ENCODE measurements at places on chromosomes 2 and 18.

- no peak for DNase-seq
These were observed 92.2 kb upstream of the MBOAT2 start for GRCh38 chr2:9095690-9096089.

- DNase-seq, result no peak
These were observed 30.4 kb downstream of the ANKRD44 start for GRCh38 chr2:197280015-197280702.

- no peak for DNase-seq
These were observed 16.0 kb downstream of the PDCD1 start for GRCh38 chr2:241842620-241843211.

GRCh38 chr18:40962784-40963183 is 992.2 kb upstream of the PIK3C3 start:
- no peak for DNase-seq

DNA sequence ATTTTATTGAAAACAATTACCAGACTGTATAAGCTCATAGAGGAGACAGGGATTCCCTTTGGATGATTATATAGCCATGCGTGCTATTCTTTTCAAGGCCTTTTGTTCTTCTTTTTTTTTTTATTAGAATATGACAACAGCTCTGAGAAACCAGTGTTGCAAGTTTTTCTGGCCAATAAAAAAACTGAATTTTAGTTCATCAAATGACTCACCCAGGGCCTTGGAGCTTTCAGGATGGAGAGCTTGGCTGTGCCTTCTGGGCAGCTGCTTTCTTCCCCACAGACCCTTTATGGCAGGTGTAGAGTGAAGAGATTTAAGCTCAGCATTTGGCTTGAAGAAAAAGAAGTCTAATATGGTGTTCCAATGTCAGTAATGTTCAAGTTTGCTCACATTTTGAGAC is 497.9 kb upstream of the FANCL start:
- no peak for DNase-seq

GRCh38 chr2:150046810-150047209 is 440.7 kb downstream of the RND3 start:
- DNase-seq, result no peak

DNA sequence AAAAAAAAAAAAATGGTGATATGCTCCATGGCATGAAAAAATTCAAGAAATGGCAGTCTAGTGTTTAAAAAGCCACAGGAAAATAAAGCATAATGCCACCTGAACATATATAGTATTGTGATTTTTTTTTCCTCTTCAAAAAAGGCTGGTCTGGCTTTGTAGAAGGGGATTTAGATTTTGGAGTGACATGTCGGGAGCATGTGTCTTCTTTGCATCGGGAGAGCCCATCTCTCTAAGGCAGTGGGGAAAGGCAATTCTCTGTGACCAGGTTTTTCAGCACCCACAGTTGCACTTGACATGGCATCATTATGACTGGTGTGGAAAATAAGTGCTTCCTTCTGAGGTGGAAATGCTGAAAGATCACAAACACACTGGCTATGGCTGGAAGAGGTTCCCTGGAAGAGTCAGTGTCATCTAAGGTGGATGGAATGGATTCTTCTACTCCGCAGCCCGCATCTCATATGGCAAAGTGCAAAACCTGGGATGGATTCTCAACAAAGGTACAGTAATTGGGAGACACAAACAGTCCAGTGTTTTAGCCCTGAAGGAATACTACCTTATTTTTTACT is 172.5 kb downstream of the AGAP1 start:
- peak; percentile 71 for DNase-seq

DNA sequence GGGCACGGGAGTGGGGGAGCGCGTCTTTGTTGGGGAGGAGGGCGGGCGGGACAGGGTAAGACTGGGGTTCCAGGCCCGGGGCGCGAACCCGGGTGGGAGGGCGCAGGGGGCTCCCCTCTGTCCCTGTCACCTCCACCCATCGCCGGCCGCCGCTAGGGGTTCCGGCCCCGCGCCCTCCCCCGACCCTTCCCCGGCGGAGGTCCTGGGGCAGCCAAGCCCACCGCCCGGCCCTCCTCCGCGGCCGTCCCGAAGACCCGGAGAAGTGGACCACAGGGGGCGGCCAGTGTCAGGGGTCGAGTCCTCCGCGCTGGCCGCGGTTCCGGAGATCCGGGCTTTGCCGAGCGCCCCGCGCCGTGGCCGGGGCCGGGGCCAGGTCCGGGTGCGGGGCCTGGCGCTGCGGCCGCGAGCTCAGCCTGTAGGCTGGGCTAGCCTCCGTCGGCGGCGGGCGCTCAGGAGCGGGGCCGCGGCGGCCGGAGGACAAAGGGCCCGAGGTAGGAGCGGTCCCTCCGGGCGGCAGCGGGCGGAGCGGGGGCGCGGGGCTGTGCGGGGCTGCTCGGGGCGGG is 16.6 kb upstream of the E2F6 start:
- no peak for DNase-seq

DNA sequence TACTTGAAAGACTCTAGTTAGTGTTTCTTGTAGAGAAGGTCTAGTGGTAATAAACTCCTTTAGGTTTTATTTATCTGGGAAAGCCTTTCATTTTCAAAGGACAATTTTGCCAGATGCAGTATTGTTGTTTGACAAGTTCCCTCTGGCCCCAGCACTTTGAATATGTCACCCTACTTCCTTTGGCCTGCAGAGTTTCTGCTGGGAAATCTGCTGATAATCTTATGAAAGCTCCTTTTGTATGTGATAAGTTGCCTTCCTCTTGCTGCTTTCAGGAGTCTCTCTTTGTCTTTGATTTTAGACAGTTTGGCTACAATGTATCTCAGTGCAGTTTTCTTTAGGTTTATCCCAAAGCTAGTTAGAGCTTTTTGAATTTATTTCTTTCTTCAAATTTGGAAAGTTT is 106.2 kb upstream of the L3MBTL4 start:
- no peak for DNase-seq

DNA sequence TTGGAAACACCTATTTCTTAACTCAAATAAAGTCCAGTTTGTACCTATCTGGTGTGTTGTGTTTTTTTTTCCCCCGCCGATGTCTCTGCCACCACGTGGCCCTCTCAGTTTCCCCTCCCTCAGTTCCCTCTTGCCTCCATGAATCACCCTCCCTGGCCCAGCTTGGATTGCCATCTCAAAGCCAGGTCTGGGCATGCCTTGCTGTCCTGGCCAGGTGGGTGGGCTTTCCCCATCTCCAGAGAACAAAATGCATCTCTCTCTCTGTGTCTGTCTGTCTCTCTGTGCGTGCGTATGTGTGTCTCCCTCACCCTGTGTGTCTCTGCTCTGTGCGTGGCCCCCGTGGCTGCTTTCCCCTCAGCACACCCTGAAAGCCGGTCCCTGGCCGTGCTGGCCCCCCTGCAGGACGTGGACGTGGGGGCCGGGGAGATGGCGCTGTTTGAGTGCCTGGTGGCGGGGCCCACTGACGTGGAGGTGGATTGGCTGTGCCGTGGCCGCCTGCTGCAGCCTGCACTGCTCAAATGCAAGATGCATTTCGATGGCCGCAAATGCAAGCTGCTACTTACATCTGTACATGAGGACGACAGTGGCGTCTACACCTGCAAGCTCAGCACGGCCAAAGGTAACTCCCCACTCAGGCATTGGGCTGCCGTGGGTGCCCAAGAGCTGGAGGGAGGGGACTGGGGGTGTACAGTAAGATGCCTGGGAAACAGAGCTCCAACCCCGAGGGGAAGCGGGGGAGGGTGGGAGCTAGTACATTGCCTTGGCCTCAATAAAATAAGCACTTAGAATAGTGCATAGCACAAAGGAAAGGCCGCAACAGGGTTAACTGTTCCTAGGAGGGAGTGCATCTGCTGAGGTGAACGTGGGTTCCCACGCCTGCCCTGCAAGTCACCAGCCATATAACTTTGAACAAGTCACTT is 31.6 kb upstream of the GMPPA start:
- no peak for DNase-seq

DNA sequence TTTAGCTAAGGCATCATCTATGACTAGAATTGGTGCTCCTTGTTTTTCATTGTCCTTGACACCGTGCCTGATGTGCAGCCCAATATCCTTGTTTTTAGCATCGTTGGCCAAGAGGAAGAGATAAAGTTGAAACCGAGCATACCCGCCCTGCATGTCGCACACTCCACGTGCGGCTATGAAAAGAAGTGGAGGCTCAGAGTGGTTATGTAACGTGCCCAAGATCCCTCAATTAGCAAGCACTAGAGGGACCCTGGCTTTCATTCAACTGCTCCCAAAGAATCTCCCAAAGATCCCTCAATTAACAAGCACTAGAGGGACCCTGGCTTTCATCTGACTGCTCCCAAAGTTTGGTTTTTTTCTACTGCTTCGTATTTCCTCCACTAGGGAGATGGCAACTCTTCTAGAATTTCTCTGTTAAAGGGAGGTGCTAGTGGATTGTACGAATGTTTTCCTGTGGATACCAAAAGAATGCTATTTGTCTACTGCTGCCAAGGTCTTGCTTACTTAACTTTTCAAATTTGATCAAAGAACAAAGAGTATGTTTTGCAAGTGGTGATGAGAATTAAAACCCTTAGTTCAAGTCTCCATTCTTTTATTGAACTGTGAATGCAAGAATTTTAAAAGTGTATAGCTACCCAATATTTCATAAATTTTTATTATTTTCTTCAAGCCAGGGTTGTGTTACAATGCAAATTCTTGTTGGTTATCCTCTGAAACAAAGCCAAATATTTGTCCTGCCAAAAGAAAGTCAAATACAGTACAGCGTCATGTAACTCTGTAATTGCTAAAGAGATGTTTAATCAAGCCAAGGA is 92.1 kb downstream of the AOX1 start:
- no peak for DNase-seq

DNA sequence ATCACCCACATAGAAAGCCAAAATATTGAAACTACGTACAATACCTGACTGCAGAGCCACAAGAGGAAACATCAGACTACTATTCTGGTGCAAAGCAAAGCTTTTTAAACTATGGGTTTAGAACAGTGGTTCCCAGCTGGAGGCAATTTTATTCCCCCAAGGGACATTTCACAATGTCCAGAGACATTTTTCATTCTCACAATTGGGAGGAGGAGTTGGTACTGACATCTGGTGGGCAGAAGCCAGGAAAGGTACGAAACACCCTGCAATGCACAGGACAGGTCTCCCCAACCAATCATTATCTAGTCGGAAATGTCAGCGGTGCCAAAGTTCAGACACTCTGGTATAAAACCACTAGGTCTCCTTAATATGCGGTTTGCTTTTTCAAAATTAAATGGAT is 88.4 kb upstream of the ARL5A start:
- no peak for DNase-seq

DNA sequence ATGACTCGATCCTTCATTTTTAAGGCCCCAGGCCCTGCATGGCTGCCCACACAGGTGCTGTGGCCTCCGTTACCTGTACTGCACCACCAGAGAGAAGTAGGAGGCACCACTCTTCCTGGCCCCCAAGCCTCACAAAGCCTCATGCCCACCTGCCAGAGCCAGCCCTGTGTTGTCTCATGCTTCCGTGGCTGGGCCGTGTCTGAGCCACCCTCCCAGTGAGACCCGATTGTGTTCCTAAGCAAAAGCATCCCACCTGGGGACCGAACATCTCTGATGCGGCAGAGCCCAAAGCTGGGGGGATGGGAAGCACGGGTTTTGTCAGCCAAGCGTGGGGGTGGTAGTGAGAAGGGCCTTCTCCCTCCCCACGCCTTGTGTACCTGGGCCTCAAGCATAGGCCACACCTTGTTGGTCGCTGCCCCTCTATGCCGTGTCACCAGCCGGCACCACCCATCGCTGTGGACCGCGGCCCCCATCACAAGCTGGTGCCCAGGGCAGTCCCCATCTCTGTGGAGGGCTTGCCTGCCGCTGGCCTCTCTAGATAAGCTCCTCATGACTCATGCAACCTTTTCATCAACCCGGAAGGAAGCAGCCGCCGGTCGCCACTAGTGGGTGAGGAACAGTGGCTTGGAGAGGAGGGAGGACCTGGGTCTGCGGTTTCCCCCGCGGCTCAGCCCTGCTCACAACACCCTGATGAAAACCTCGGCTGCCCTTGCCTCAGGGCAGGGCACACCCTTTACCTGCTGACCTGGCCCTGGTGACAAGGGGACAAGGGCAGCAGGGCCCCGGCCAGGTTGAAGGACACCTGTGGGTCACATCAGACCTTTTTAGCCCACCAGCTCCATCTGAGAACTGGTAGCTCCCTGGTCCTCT is 2.7 kb upstream of the RNPEPL1 start:
- DNase-seq, result peak; percentile 98

GRCh38 chr2:19547321-19547720 is 188.9 kb upstream of the OSR1 start:
- no peak for DNase-seq

All from SW480 (cell line).